Right atrium auricular region (tissue), 2 donors: ENCODE measurements at places on chromosomes 11 and 22. TPM values are rescaled to one million over a fixed set of nuclear protein-coding genes. Genes with fewer than 3 reads are reported as not detected.

GRCh38 chr11:68115285-68115684 is 5.9 kb downstream of the CHKA start:
- no peak for DNase-seq

GRCh38 chr11:65426839-65427690 is 4.5 kb downstream of the NEAT1 start:
- peak; percentile 65 for DNase-seq

DNA sequence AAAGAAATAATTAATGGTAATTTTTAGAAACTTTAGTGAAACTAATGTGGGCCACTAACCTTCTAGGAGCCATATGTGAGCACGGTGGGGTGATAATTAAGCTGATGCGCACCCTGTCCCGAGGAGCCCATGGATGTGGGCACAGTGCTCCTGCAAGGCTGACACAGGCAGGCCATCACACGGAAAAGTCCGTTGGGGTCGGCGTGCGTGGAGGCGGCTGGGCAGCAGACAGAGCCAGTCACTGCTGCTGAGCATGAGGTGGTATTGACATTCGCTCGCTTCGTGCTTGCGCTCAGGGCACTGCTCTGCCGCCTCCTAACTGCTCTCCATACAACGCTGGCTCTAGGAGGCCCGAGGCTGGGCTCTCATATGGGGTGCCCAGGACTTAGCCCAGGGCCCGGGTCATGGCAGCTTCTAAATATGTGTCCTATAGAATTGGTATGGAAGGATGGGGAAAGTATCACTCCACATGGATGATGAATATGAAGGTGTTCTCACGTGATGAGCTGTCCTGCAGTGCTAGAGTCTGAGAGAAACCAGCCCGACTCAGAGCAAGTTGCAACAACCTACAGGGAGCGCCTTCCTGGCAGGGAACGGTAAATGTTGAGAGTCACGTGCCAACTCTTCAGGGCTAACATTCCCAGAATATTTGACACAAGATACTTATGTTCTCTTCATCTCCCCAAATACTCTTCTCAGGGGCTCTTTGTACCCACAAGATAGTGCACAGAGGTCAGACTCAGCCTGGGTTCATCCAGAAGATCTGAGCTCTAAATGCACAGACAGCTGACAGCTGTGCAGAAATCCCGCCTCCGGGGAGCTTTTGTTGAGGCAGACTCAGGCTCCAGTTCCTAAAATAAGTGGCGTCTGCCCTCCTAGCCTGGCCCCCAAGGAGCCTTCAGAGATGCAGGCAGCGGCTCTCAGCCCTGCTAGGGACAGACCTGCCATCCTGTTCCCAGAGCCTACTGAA is 50.6 kb upstream of the ARFGAP3 start:
- no peak for DNase-seq

GRCh38 chr22:16975155-16975885 is 32.7 kb downstream of the GAB4 start:
- DNase-seq: no peak

DNA sequence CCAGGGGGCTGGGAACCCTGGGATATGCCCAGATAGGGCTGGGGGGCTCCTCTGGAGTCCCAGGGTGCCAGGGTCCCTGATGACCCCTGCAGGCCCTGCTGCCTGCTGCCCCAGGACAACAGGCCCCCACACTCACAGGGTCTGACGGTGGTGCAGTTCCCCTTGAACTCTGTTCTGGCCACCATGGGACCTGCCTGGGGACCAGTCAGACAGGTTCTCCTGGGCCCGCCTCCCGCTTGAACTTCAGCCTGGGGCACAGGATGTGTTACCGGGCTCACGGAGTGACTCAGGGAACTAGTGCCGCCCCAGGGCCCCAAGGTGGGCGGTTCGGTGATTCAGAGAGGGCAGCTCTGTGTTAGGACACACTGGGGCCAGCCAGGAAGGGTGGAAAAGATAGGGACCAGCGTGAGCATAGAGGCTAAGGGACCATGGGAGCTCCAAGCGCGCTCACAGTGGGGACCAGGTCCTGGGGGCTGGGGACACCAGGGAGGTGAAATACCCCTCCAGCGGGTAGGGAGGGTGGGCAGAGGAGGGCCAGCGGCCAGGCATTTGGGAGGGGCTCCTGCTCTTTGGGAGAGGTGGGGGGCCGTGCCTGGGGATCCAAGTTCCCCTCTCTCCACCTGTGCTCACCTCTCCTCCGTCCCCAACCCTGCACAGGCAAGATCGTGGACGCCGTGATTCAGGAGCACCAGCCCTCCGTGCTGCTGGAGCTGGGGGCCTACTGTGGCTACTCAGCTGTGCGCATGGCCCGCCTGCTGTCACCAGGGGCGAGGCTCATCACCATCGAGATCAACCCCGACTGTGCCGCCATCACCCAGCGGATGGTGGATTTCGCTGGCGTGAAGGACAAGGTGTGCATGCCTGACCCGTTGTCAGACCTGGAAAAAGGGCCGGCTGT is 21.5 kb upstream of the TXNRD2 start:
- DNase-seq: no peak

GRCh38 chr11:73374151-73374550 is 2.0 kb upstream of the RELT start:
- no peak for DNase-seq

DNA sequence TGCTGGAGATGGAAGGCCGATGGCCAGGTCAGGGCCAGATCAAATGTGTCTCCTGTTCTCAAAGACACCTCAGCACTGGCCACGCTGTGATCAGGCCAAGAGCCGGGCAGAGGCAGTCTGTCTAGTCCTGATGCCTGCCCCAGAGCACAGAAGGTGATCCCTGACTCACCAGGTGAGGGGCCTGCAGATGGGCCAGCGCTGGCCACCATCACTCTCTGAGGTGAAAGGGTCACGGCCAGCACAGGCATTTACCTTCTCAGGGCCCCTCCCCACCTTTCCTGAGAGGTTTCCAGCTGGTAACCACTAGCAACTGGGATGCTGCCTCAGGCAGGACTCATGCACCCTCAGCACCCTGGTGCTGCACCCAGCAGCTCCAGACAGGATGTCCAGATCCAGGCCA is 2.9 kb downstream of the SBF1 start:
- no peak for DNase-seq

GRCh38 chr11:94504689-94505293 is 7.5 kb upstream of the C11orf97 start:
- DNase-seq: no peak

GRCh38 chr22:23574371-23574811 is 5.7 kb downstream of the IGLL1 start:
- no peak for DNase-seq

DNA sequence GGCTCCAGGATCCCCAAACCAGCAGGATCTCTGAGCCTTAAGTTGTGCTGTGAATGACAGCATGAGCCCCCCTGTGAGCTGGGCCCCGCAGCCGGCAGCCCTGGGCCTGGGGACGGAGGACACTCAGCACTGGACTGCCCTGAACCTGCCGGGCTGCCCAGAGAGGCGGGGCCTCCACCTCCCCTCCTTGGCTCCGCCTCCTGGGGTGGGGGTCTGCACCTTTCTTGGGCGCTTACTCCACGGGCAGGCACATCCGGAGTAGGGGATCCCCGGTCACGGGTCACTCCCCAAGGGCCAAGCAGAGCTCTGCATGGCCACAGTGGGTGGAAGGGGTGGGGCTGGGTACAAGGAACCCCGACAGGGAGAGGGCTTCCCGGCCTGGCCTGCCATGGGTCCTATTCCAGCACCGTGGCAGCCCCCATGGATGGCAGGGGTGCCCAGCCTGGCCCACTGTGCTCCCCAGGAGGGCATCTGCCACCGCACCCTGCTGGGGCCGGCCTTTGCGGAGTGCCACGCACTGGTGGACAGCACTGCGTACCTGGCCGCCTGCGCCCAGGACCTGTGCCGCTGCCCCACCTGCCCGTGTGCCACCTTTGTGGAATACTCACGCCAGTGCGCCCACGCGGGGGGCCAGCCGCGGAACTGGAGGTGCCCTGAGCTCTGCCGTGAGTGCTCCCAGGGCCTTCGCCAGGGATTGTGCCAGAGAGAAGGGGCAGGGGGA is 5.4 kb downstream of the MUC5B start:
- no peak for DNase-seq

DNA sequence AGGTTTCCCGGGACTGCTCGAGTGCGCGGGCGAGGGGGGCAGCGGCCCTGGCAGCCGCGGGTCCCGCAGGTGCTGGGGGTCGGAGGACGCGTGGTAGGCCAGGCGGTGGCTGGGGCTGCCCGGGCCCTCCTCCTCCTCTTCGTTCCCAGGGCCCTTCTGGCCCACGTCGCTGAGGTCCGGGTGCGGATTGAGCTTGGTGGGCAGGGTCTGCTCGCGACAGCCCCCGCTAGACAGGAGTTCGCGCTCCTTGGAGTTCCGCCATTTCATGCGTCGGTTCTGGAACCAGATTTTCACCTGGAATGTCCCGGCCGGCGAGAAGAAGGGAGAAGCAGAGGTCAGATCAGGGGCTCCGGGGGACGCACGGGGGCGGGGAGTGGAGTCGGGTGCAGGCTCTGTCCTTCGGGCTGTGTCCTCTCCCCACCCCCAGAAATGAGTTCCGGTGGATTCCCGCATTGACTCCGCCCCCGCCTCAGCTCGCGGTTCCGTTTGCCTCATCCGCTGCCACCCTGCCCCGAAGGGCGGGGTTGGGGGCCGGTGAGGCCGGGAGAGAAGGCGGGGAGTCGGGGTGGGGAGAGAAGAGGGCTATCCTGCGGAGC is 3.9 kb downstream of the DBX1 start:
- no peak for DNase-seq

GRCh38 chr22:25555586-25555985 is 8.9 kb upstream of the GRK3 start:
- DNase-seq: no peak

The CCDC15 gene
- total RNA-seq: 0.24 TPM

The OR5AL1 gene
- total RNA-seq: not detected

The SLC2A11 gene
- 10.6 TPM for total RNA-seq

The PATE4 gene
- total RNA-seq: not detected

The OR52N4 gene
- not detected for total RNA-seq

The SCGB2A2 gene
- total RNA-seq: not detected
